ENCODE measurements at places on chromosomes 6 and 20. TPM values are rescaled to one million over a fixed set of nuclear protein-coding genes. Genes with fewer than 3 reads are reported as not detected.

GRCh38 chr6:45724511-45724910 is 291.1 kb downstream of the CLIC5 start:
- DNase-seq, result no peak

GRCh38 chr6:151009576-151009975 is 144.1 kb downstream of the MTHFD1L start:
- DNase-seq, result no peak

GRM1 gene
- 28.9 TPM for total RNA-seq

GRCh38 chr6:14131579-14131978 is 14.0 kb downstream of the CD83 start:
- DNase-seq, result no peak

DNA sequence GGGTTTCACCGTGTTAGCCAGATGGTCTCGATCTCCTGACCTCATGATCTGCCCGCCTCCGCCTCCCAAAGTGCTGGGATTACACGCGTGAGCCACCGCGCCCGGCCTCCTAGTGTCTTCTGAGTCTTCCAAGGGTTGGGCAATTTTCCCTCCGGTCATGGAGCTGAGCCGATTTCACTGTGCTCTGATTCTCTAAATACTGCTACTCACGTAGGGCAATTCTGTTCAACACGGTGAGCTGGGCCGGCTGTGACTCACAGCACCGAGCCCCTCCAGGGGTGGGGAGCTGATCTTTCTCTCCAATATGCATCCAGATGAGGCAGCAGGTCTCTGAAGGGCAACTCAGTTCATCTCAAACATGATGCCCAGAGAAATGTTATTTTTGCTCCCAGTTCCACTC is 71.6 kb upstream of the CD93 start:
- no peak for DNase-seq

DNA sequence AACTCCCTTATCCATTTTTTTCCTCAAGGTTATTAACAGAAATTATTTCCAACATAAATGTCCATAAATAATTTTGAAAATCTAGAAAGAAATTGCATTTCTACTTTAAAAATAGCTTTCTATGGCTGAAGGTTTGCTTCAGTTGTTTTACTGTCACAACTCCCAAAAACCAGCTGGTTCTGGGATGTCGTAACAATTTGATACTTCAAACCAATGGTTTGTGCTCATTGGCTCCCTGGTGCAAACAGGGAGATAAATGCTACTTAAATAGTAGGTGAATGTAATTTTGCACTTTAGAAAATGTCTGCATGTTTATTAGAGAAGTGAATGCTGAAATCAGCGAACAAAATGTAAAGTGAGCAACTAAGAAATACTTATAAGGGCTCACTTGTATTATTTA is 31.1 kb downstream of the LAMA2 start:
- DNase-seq, result no peak

DNA sequence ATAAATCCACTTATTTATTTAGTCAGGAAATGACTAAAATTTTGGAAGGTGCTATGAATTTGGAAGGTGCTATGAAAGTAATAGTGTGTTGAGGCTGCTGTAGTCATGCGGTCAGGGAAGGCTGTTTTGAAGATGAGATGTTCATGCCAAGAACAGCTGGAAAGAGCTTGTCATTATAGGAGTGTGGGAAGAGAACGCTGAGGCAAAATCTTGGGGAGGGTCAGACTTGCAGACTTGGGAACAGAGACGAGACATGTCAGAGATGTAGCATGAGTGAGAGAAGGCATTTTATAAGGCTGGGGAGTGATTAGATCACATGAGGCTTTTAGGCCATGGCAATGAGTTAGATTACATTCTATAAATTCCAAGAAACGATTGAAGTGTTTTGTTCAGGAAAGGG is 124.0 kb upstream of the B3GAT2 start:
- DNase-seq, result no peak

DNA sequence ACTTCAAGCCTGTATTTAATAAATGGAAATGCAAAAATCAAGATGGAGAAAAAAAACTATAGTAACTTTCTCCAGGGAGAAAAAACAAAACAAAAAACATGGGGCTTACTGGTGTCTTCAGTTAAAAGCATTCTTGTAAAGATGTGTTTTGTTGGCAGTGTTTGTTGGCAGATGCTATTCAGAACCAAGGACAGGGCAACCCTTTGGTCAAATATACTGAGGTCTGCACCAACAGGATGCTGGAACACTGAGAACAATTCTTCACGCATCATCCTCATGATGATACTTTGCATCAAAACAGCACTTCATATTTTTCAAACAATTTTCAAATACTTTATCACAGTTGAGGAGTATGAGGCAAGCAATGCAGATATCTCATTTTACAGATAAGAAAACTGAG is 63.7 kb upstream of the CBLN4 start:
- DNase-seq, result no peak

- DNase-seq, result no peak
Measured at GRCh38 chr20:4870906-4871305, 130.4 kb downstream of the SLC23A2 start.

GRCh38 chr6:132215805-132216204 is 185.5 kb downstream of the MOXD1 start:
- no peak for DNase-seq

MSH5 gene
- total RNA-seq, result 11.3 TPM

GRCh38 chr6:156597095-156597494 is 180.1 kb upstream of the ARID1B start:
- no peak for DNase-seq

GRCh38 chr6:11556309-11556708 is 18.8 kb downstream of the TMEM170B start:
- DNase-seq, result no peak

CCN2 gene
- total RNA-seq, result 8.5 TPM

DNA sequence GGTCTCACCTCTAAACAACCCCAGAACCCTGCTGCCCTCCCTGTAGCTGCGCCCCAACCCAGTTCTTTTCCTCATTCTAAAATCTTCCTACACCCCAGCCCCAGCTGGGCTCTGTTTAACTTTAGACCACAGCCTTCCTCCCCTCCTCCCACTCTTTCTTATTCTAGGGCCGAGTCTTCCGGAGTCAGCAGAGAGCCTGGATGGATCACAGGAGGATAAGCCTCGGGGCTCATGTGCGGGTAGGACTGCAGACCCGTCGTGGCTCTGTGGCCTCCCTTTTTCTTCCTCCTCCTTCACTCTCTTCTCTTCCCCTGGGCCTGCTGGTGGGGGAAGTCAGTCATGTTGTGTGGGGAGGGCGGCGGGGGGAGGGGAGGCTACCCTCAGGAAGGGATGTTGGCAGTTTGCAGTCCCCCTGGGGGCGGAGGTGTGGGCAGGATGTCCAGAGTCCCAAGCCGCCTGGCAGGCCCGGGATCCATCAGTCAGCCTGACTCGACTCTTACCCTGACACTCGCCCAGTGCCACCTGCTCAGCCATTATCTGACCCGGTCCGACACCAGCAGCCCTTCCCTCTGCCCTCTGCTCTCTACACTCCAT is 8.1 kb downstream of the CAPN11 start:
- no peak for DNase-seq

GRCh38 chr6:11197175-11197536 is 35.3 kb downstream of the NEDD9 start:
- no peak for DNase-seq

GTSF1L gene
- not detected for total RNA-seq

GRCh38 chr20:17530153-17530552 is 1.0 kb downstream of the BFSP1 start:
- no peak for DNase-seq

DNA sequence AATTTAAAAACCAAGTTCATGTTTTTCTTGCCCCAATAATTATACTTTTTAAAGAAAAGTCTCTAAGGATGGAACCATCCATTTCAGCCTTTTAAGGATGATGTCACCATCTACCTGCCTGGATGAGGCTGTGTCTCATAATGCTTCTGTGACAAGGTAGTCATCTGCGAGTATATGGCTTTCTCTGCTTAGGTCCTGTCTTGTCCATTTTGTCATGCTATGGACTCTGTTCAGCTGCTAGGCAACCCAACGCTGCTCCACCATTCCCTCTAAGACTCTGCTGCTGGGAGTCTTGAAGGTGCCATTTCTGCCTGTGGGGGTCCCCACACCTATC is 459.8 kb upstream of the RUNX2 start:
- no peak for DNase-seq

- no peak for DNase-seq
Measured at GRCh38 chr6:117530467-117531242, 48.2 kb downstream of the DCBLD1 start.
